ENCODE measurements at places on chromosomes 4 and X.
A peak's percentile ranks its signal among the peaks of the same experiment; 100 is the strongest.

GRCh38 chr4:70680934-70681333, 7.4 kb upstream of the UTP3 start:
- no peak for DNase-seq

- no peak for DNase-seq
Observed at GRCh38 chr4:2742823-2743517, 13.2 kb downstream of the TNIP2 start.

GRCh38 chr4:77493120-77493752, 112.4 kb upstream of the CXCL13 start:
- peak; percentile 32 for DNase-seq

DNA sequence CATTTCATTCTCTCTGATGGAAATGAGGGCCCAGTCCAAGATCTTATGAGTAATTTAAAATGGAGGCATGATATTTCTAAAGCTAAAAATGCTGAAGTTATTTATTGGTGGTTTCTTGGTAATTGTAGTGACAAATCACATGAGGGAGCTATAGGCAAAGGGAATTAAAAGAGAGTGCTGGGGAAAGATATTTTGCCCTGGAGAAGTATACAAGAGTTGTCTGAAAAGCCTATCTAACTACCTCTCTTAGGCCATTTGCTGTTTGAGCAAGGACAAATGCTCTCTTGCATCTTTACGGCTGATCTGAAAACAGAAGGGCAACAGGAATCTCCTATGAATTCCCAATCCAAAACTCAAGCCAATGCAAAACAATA, 89.4 kb downstream of the FMR1NB start:
- DNase-seq: no peak

DNA sequence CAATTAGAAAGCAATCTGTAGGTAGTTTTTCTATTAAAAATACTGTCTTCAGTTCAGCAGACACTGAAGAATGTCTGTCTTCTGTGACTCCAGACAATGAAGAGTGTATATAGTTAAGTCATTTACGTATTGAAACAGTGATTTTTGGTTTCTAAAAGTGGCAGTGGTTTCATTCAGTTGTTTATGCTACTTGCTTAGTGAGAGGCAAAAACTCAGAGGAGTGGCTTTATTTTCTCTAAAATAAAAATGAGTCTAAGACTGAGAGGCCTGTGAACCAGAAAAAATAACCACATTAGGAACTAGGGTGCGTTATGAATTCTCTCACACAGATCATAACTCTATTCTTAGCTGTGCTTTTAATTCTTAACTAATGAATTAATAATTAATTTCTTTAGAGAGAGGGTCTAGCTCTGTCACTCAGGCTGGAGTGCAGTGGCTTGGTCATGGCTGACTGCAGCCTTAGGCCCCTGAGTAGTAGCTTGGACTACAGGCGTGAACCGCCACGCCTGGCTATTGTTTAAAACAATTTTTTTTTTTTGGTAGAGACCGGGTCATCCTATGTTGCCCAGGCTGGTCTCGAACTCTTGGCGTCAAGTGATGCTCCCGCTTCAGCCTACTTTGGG, 31.4 kb downstream of the FREM3 start:
- peak; percentile 29 for DNase-seq

DNA sequence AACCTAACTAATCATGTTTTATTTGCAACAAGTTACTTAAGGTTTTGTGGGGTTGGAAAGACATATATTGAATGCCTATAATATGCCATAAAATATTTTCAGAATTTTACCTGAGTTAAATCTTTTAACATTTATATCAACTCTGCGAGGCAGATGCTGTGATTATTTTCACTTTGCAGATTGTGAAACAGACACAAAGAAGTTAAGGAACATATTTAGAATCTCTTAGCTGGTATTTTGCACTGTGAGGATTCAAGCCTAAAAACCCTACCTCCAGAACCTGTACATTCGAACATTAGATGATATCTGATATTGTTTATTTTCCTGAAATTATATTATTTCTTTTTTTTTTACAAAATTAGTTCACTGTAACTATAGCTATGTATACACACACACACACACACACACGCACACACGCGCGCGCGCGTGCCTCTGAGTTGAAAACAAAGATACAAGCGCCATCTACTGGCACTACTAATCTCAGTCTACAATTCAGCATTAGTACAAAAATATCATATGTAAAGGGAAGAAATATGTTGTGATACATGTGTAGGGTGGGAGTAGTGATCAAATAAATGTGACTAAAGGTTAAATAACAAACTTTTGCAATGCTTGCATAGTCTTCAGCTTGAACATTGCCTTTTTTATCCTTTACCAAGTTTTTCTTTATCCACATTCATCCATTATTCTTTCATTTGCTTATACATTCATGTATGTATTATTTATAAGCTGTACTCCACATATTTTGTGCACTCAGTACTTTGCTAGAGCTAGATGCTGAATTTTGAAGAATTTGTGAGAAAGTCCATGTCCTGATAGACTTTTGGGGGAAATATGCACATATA, 61.5 kb downstream of the ANXA10 start:
- peak; percentile 11 for DNase-seq

DNA sequence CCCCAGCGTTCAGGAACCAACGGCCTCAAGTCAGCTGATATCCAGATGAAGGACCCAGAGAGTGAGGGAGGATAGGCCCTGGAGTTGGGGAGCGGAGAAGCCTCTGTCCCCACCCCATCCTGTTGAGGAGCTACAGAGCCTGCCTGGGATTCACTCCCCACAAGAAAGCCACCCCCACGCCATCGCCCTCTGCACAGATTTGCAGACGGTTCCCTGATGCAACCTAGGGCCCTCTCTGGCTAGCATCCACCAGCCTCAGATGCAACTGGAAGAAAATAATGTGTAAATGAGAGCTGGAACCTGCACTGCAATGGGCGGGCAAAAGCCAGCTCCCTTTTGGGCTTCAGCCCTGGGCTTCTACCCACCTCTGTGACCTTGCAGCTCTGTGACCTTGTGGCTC, 185.6 kb downstream of the BCOR start:
- no peak for DNase-seq

DNA sequence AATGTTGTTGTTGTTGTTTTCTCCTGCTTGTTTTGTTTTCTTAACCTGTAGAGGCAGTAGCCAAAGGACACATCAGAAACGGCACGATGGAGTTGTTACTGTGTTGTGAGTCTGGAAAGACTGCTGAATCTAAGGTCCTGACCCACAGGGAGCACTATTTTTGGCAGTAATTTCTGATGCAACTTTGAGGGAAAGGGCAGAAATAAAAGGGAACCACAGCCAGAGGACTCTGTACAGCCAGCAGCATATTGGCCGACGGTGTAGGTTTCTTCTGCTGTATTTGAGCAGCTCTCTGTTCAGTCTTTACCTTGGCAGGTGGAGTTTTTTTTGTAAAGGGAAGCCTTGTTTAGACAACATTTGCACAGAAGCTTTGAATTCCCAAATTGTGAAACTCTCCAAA, 203.0 kb upstream of the GPR101 start:
- DNase-seq: no peak

DNA sequence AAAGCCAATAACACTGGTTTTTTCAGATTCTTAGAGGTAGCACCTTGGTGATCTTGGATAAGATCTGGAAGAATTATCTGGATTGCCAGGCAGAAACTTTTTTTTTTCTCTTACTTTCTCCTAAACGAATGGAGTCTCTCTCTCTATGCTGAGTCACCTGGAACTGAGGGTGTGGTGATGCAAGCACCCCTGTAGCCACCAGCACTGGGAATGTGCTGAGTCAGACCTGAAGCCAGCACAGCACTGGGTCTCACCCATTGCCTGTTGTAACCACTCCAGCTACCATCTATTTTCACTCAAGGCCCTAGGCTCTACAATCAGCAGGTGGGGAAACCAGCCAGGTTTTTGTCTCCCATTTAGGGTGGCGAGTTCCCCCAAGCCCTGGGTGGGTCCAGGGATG, 923.8 kb downstream of the RAPGEF2 start:
- no peak for DNase-seq

GRCh38 chr4:182126096-182126495, 117.1 kb upstream of the TENM3 start:
- DNase-seq: no peak

DNA sequence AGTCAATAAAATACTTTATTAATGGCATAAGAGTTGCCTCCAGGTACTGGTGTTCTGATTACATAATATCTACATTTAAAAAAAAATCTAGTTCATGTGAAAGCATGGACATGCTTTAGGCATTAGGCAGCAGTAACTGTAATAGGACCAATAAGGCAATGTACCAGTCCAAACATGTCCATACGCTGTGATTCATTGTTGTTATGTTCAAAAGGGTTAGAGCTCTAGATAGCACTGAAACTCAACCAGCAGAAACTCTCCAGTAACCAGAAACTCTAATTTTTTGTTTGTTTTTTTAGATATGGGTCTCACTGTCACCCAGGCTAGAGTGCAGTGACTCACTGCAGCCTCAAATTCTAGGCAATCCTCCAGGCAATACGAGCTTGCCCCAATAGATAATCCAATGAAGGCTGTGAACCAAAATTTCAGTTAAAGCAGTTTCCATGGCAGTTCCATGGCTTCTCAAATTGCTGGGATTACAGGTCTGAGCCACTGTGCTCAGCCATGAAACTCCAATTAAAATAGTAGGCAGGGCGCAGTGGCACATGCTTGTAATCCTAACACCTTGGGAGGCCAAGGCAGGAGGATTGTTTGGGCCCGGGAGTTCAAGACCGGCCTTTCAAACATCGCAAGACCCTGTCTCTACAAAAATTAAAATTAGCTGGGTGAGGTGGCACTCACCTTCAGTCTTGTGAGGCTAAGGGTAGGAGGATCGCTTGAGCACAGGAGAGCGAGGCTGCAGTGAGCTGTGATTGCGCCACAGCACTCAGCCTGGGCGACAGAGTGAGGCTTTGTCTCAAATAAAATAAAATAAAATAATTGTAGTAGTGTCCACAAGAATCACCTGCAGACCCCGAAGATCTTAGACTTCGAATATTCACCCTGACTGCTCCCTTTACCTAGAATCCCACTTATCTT, 36.3 kb downstream of the MGARP start:
- DNase-seq: no peak

- no peak for DNase-seq
Observed at GRCh38 chrX:38664285-38664684, 102.9 kb downstream of the TSPAN7 start.

GRCh38 chr4:76954489-76954888, 4.9 kb downstream of the SEPTIN11 start:
- DNase-seq: no peak

GRCh38 chr4:89110986-89111832, at the start of gene TIGD2:
Gene TIGD2, plus strand, starts transcription at chr4:89111533. Its CDS starts 1,442 bp downstream, at chr4:89112975.
- DNase-seq: peak; percentile 97

- DNase-seq: no peak
Observed at GRCh38 chrX:43861750-43862149, 20.5 kb downstream of the MAOB start.
